ENCODE measurements at places on chromosomes 12 and 14.
A peak's percentile ranks its signal among the peaks of the same experiment; 100 is the strongest.

DNA sequence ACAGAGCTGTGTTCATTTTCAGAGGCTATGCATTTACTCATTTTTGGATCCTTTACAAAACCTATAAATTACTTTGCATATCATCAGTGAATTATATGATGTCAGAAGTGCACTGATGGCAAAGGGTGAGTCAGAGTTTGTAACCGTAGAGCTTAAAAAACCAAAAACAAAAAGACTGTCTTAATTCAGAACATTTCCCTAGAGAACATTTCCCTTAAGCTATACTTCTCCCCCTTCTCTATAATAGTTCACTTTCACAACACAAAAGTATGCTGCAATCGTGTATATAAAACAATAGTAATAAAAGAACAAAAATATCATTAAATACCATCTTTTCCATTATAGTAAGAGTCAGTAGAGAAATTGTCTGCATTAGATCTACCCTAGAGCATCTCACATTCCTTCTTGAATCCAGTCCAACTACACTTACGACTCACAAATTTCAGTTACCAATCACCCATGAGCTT is 934.9 kb downstream of the LRFN5 start:
- peak; percentile 4 for DNase-seq

- no peak for DNase-seq
These were observed 88.6 kb downstream of the DDHD1 start for GRCh38 chr14:53064475-53064874.

- DNase-seq, result no peak
These were observed 186.9 kb downstream of the ALX1 start for GRCh38 chr12:85466890-85467289.

DNA sequence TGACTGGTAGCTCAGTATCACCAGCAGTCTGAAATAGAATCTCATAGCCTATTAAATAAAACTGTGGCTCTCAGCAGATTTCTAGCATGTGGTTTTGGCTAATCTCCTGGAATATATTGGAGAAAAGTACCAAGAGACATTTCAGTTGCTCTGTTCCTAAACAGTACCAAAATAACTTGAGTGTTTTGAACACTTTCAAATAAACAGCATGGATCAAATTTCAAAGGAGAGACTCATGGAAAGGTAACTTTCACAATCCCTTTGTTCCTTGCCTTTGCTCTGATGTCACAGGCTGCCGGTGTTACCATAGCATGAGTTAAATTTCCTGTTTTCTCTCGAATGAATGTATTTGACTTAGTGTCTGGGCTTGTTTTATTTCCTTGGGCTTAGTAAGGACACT is 3.4 kb downstream of the ARG2 start:
- peak; percentile 13 for DNase-seq

- DNase-seq, result no peak
These were observed 67.2 kb upstream of the SYT1 start for GRCh38 chr12:78797196-78797931.

DNA sequence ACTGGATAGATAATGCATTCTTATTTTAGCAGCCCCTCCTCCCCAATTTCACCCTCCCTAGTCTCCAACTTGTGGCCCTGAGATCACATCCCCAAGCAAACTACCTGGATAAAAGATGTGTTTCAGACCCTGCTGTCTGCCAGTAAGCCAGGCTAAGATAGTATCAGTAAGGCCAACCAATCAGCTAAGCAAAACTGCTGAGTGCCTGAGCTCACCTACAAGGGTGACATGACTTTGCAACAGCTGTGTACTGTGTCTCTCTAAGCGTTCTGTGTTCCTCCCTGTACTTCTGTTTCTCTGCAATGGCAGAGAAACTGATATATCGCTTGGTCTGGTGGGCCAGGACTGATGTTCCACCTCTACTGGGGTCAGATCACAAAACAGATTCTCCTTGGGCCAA is 224.9 kb downstream of the BTG1 start:
- DNase-seq, result no peak

DNA sequence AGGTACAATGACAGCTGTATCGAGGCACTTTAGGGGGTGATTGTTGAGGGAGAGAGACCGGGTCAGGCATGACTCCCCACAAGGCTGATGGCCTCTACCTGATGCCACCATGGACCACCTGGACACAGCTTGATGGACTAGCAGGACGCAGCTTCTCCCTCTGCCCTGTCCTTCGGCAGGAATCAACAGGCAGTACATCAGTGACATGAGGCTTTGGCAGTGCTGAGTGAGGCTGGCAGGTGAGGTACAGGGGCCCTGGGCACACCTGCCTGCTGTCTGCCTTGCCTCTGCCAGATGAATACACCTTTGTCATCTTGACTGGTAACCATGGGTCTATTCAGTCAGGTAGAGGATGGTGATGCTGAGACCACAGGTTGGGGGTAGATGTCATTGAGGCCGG is 25.3 kb upstream of the ESRRB start:
- no peak for DNase-seq

DNA sequence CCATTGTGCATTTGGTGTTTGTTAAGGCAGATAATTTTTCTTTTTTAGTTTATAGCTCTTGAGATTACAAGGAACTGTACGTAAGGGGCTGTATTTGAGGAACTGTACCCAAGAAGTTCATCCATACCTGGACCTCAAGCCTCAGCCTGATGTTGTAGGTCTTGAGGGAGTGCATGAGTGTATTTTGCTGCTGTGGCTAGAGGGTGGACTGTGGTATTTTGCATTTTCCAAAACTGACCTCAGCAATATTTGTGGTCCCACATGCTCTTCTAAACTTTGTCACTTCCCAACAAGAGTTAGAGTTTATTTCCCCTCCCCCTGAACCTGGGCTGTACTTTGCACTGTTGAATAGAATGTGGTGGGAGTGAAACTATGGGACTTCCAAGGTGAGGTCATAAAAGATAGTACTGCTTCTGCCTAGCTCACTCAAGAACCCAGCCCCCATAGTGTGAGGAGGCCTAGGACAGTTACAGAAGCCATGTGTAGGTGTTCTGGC is 42.2 kb upstream of the FBXO33 start:
- DNase-seq, result no peak

GRCh38 chr12:124363353-124363965 is 68.6 kb downstream of the RFLNA start:
- DNase-seq, result peak; percentile 45

DNA sequence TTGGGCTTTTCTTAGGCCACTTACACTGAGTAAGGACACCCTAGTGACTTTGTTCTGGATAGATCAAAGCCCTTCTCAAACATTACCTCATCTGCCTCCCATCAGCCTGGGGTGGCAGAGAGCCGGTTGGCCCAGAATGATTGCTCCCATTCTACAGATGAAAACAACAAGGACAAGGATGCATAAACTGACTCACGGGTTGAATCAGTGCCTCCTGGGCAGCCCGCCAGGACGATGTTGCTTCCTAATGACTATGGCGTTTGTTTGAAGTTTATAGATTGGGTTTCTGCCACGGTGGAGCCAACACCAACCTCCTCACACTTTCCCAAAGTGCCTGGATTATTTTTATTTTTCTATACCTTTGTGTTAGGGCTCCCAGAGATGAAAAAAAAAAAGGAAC is 3.6 kb upstream of the VRK1 start:
- DNase-seq, result no peak

- DNase-seq, result no peak
These were observed 52.2 kb upstream of the SRP54 start for GRCh38 chr14:34930591-34931091.

GRCh38 chr14:94075008-94075407 is 6.0 kb downstream of the DDX24 start:
- no peak for DNase-seq

All from muscle of arm (tissue), 14 donors.